ENCODE measurements at places on chromosomes 16 and 17. TPM values are rescaled to one million over a fixed set of nuclear protein-coding genes. Genes with fewer than 3 reads are reported as not detected.

Gene MTMR4
- 44.7 TPM for total RNA-seq

DNA sequence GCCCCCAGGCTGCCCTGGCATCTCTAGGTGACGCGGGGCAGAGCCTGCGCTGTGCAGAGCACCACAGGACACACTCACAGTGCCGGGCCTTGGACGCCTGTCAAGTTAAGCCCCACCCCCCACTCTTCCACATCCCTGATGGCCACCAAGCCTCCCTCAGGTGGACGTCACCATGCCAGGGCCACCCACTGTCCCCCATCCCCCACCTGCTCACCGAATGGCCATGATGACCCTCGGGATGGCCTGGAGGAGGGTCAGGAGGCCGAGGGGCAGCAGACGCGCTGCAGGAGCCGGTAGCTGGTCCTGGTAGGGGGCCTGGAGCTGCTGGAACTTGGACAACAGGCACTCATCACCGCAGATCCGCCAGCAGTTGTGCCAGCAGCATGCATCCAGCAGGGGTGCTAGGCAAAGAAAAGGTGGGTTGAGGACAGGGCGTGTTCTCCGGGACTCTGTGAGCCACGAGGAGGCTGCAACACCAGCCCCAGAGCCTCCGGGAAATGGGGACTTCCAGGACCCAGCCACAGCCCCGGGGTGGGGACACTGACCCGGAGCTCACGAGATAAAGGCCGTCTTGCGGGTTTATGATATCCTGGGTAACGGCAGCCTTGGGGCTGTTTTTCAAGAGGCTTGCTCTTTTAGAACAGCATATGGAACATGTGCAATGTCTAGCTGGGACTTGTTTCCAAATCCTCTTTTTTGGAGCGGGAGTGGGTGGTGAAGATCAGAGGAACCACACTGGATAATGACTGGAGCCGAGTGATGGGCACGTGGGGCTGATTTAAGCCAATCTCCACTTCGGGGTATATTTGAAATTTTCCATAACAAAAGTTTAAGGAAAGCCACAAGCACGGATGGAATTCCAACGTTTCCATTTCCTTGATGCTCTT, 11.4 kb downstream of the C16orf95 start:
- DNase-seq, result no peak

Gene MYL4
- total RNA-seq, result 0.55 TPM

DNA sequence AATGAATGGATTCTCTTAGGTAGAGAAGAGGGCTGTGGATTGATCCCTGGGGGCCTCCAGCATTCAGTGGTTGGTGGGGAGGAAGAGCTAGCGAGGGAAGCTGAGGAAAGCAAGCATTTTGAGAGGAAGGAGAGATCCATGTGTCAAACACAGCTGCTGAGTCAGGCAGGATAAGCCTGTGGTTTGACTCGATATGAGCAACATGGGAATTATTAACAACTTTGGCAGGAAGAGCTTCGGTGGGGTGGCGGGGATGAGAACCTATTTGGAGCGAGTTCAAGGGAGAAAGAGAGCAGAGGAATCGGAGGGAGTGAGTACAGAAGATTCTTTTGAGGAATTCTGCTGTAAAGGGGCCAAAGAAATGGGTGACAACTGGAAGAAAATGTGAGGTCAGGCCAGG, 59.5 kb upstream of the CDC42EP4 start:
- DNase-seq, result no peak

DNA sequence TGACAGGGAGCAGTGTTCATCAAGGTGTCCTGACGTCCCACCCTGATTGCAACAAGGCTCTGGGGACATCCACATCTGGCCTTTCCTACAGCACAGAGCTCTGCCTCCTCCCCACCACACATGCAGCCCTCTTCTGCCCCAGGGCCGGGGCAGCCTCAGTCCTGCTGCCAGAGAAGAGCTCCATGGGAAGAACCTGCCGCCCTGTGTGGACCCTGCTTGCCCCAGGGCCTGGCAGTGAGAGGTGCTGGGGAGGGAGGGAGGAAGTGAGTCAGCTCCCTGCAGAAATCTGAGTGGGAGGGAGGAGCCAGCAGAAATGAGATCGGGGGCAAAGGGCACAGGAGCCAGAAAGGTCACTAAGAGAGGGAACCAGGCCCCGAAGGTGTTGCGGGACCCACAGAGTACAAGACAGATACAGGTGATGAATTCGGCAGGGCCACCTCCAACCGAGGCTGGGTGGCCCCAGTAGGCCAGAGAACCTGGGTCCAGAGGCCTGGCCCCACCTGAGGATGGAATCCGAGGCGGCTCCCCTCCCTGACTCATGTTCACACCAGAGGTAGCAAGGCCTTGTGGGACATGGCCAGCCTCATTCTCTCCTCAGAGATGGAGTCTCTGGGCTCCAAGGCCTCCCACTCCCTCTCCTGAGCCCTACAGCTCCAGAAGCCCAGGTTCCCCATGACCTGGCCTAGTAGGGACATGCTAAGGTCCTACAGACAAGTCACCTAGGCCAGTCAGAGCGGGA, 24.8 kb downstream of the MYO18A start:
- peak; percentile 73 for DNase-seq

GRCh38 chr17:8056976-8057625, 18.2 kb downstream of the ALOX15B start:
- no peak for DNase-seq

GRCh38 chr16:29662729-29663015, 375 bp upstream of the SPN start:
- no peak for DNase-seq

DNA sequence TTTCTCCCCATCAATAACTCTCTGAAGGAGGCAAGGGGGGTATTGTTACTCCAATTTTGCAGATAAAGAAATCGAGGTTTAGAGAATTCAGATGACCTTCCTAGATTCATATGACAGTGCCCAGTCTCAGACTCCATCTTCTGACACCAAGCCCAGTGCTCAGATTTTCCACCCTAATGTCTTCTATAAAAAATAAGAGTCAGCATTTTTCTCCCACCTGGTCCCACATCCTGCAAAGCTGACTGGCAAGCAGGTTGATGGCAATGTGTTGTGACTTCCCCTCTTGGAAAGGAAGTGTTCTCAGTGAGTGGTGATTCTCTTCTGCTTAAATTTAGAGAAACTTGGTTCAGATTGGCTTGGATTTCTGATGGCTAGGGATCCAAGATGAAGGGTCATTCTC, 129.4 kb downstream of the SOX9 start:
- DNase-seq, result no peak

- DNase-seq, result no peak
Measured at GRCh38 chr17:688100-688989, 26.3 kb downstream of the VPS53 start.

DNA sequence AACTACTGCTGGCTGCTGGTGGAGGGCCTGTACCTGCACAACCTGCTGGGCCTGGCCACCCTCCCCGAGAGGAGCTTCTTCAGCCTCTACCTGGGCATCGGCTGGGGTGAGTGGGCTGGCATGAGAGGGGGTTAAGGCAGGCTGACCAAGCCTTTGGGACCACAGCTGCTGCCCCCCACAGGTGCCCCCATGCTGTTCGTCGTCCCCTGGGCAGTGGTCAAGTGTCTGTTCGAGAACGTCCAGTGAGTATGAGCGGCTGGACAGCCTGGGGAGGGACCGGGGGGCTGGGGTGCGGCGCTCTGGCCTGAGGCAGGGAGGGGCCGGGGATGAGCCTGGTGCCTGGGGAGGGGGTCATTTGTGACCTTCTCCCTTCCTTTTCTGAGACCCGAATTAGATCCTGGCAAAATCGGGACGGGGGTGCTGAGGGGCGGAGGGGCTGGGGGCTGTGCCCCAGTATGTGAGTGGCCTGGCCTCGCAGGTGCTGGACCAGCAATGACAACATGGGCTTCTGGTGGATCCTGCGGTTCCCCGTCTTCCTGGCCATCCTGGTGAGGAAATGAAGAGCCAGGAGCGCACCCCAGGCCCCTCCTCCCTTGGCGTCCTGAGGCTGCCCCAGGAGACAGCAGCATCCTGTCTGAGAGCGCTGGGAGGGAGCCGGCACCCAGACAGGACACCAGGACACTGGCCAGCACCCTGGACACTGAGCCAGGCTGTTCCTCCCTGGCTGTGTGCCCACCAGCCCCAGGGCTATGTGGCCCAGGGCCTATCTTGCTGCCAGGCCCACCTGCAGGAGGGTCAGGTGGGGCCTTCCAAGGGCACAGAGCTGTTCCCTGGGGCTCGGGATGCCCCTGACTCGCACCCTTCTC, 8.0 kb downstream of the GCGR start:
- DNase-seq, result no peak

- no peak for DNase-seq
Measured at GRCh38 chr17:22268214-22268911, 576.0 kb downstream of the KCNJ18 start.

Gene ZNF205
- total RNA-seq, result 14.2 TPM

GRCh38 chr16:88973007-88973410, 4.0 kb downstream of the CBFA2T3 start:
- DNase-seq, result no peak

Gene TAT
- total RNA-seq, result 2.5 TPM

Gene KRT13
- total RNA-seq, result 0.40 TPM

Gene NFATC2IP
- total RNA-seq, result 39.2 TPM

Gene SLC52A1
- not detected for total RNA-seq

GRCh38 chr17:33056399-33057146, 64.9 kb downstream of the SPACA3 start:
- DNase-seq, result no peak

Gene BIRC5
- 2.7 TPM for total RNA-seq

Gene SOX15
- total RNA-seq, result 3.1 TPM

DNA sequence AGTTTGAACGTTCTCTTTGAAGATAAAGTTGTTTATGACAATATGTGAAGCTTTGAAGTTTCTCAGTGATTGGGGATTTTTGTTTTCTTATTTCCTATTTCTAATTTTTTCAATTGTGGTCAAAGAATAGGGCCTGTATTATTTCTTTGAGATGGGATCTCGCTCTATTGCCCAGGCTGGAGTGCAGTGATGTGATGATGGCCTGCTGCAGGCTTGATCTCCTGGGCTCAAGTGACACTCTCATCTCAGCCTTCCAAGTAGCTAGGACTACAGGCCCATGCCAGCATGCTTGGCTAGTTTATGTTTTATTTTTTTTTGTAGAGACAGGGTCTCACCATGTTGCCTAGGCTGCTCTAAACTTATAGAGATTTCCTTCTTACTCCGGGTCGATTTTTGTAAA, 11.7 kb upstream of the ANKRD40CL start:
- no peak for DNase-seq

Gene ADAD2
- 0.60 TPM for total RNA-seq

DNA sequence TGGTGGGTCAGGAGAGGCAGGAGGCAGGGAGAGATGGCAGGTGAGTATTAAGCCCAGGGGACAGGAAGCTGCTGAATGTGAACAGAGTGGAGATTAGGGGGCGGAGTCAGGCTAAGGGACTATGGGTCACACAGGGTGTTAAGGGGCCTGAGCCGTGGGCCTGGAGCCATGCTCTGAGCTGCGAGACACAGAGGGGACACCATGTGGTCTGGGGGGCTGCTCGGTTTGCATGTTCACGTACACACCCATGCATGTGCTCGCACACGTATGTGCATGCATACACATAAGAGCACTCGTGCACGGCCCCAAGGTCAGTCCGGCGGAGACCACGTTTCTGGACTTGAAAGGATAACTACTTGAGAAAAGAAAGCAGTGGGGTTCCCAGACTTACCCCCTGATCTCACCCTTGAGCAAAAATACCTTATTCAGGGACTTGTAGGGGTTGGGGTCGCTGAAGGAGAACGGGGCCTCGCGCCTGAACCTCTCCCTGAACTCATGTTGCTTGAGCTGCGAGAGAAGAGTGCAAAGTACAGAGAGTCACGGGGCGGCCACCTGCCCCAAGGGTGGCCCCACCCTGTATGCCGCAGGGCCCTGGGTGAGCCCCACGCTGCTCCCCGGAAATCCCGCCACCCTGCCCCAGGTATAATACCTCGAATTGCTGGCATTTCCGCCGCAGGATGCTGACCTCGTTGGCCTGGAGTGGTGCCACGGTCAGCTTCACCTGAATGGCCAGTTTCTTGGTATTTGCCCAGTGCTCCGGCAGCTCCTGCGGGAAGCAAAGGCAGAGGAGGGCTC, 50.8 kb downstream of the DNAH17 start:
- DNase-seq, result no peak

GRCh38 chr17:69719474-69720048, 305.1 kb downstream of the MAP2K6 start:
- DNase-seq, result no peak

Gene PDILT
- total RNA-seq, result not detected

Gene RNF135
- 22.3 TPM for total RNA-seq

GRCh38 chr17:40953881-40954280, 12.9 kb downstream of the KRT39 start:
- no peak for DNase-seq

Gene CDRT15L2
- not detected for total RNA-seq

- no peak for DNase-seq
Measured at GRCh38 chr17:65455972-65456343, 105.5 kb downstream of the AXIN2 start.

- no peak for DNase-seq
Measured at GRCh38 chr16:5482256-5482655, 384.7 kb upstream of the EEF2KMT start.

Gene RDM1
- 0.75 TPM for total RNA-seq

DNA sequence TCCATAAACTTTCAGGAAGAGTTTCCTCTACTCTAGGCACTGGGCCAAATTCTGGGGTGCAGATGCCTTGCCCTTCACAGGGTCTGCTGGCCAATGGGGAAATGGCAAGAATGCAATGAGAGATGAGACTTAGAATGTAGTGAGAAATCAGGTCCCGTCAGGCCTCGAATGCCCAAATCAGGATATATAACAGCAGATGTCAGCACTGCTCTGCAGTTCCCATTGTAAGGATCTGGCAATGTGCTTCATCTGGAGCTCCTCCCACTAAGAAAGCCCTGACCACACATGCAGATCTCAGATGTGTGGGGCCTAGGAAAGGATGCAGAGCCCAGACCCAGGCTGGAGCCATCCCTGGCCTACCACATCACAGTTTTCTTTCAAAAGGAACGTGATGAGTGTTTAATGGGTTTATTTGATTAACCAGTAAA, 13.9 kb upstream of the LPCAT2 start:
- DNase-seq, result peak; percentile 70

- DNase-seq, result no peak
Measured at GRCh38 chr16:349211-349610, 3.3 kb downstream of the AXIN1 start.

Gene EFCAB5
- total RNA-seq, result not detected
